Activated T-helper 17 cell treated with anti-CD3 and anti-CD28 coated beads, Interleukin-2, amount 50 U/mL, for 72 hours (primary cell): ENCODE measurements at places on chromosomes 5 and 9. TPM values are rescaled to one million over a fixed set of nuclear protein-coding genes. Genes with fewer than 3 reads are reported as not detected.

The MLANA gene
- total RNA-seq = not detected

The RNF183 gene
- total RNA-seq = 10.9 TPM

DNA sequence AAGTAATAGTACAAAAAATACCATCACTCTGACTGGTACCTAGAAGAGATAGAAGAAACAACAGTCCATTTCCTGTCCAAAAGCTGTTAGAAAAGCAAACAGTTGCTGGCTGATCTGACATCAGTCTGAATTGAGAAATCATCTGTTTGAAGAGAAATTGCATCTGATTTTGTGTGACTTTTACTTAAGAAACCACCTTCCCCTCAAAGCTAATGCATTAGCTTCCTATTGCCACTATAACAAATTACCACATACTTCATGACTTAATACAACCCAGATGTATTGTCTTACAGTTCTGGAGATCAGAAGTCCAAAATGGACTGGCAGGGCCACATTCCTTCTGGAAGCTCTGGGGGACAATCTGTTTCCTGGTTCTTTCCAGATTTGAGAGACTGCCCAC, 385.9 kb upstream of the TLE4 start:
- ATAC-seq = no peak

- ATAC-seq = peak; percentile 30
These were observed 3.1 kb downstream of the CAMK4 start for GRCh38 chr5:111227226-111227782.

- ATAC-seq = no peak
These were observed 1.8 kb downstream of the LPCAT1 start for GRCh38 chr5:1521671-1522600.

DNA sequence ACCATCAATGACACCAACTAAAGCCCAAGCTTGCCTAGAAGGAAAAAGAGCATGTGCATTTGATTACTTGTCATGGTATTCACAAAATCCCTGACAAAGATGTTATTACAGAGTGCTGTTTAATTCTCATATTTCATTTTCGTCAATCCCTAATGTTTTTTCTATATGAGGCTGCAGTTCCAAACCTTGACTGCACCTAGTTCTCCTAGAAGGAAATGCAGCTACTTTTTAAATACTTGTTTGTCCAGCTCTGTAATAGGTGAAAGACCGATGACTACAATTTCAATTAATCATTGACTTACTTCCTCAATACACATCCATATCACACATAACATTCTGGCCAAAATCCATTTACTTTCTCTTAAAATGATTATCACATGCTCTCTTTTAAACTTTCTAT, 28.1 kb downstream of the CEMIP2 start:
- no peak for ATAC-seq

DNA sequence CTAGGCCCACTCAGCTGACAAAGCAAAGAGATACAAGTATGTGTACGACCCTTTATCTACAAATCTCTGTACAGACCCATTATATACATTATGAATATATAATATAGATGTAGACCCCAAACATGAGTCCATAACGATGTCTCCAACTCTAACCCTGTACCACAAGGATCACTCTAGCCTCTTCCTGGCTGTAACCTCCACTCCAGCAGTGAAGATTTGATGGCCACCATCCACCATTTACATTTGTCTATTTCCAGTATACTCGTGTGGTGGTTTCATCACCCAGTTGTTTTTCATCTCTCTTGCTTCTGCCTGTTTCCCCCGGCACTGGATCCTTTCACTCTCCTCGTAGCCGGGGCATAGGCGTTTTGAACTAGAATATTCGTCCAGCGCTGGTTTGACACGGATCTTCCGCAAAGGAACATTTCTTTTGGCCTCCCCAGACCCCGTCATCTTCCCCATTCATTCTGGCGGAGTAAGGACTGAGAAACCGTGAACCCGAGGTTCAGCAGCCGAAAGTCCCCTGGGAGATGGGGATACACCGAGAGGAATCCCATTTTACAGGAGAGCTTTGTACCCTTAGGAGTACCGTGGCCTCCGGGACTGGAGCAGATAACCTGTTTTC, 828 bp upstream of the TRIO start:
- ATAC-seq = no peak

GRCh38 chr5:134604908-134605307, 27.7 kb downstream of the SAR1B start:
- ATAC-seq = peak; percentile 28

- ATAC-seq = no peak
These were observed 204.5 kb downstream of the BRINP1 start for GRCh38 chr9:119164716-119165115.
